ENCODE measurements at places on chromosomes 5 and 9. TPM values are rescaled to one million over a fixed set of nuclear protein-coding genes. Genes with fewer than 3 reads are reported as not detected.

The DPH7 gene
- total RNA-seq, result 40.6 TPM

The PCA3 gene
- total RNA-seq, result 0.27 TPM

The HAPLN1 gene
- total RNA-seq, result 4.8 TPM

The FGF18 gene
- 5.3 TPM for total RNA-seq

The CCDC171 gene
- total RNA-seq, result 25.2 TPM

The FBN2 gene
- total RNA-seq, result 145 TPM

Measured in camera-type eye (tissue), 1 donor.